ENCODE measurements at places on chromosomes 11 and 22.

DNA sequence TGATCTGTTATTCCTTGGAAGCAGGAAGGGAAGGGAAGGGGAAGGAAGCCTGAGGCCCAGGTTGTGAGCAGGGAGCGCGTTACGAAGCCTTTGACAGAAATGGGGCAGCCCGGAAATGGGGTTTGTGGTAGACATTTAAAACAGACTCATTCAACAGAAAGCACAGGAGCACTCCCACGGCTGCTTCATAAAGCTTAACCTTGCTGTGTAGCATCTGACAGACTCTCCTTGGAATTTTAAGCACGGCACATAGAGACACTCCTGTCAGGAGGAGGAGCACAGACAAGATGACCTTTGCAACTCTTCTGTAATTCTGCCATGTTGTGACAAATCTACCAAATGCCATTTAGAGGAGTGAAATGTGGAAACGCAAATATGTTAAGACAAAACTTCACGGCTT, 131.6 kb downstream of the FBXO7 start:
- no peak for DNase-seq

DNA sequence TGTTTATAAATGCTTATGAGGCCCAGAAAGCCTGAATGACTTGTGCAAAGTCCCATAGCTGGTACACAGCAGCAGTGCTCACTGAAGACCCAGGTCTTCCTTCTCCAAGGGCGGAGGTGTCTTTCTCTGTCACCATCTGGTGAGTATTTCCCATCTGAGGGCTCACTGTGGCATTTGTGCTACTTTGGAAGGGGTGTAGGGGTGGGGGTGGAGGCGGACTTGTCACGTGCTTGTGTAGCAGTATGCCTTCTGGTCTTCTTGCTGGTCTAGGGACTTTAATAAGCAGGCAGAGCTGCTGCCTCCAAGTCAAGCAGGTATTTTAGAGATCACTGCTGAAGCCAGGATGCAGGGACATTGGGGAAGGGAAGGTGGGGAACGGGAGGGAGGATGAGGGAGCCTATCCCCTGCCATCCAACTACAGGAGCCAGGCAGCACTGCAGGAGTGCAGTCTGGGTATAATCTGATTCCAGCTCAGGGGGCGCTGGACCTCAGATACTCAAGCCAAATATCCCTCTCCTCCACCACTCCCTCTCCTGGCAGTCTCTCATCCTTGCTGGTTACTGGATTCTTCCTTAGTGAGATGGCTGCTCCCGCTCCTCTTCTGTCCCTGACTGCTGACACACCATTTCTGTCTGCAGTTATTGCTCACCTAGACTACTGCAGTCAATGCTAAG, 3.4 kb downstream of the ABCC8 start:
- DNase-seq, result peak; percentile 24

GRCh38 chr11:92865352-92865751, 104.1 kb upstream of the MTNR1B start:
- no peak for DNase-seq

DNA sequence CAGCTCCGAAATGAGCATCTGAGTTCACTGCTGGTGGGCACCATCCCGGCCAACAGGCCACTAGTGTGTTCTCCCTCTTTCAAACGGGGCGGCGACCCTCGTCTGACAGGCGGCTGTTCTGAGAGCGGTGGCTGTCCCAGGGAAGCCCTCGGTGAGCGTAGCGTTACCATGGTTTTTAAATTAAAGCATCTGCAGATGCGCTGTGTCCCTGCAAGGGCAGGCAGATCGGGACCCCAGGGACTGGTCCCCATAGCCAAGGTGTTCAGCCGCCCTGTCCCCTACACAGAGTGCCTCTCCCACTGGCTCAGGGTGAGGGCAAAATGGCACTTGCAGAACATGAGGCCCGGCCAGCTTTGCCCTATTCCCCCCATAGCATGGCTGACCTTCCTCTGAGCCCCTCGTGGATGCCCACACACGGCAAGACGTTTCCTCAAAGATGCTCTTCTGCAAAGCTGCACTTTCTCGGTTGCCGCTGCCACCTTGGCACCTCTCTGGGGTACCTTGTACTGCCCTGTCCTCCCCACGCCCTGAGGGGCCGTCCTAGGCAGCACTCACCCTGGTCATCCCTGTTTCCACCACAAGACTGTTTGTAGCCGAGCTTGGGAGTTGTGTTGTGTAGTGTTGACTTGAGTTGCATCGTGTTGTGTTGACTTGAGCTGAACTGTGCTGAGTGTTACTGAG, 51.9 kb upstream of the KCNQ1OT1 start:
- DNase-seq, result no peak

- DNase-seq, result no peak
These were observed 112.1 kb upstream of the BDNF start for GRCh38 chr11:27812341-27812740.

DNA sequence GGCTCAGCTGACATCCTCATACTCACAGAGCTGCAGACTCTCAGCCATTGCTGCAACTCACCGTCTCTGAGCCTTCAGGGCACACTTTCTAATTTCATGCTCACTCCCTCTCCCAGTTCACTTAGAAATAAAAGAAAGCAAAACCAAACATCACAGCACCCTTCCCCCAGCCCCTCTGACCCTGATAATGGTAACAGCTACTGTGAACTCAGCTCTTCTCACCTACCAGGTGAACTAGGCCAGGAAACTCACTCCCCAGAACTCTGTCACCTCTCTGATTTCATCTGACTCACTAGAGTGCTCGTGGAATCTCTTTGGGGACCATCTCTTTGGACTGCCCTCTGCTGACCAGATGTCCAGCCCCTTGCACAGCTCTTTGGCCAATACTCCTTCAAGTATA, 14.5 kb upstream of the PARVA start:
- DNase-seq, result no peak

DNA sequence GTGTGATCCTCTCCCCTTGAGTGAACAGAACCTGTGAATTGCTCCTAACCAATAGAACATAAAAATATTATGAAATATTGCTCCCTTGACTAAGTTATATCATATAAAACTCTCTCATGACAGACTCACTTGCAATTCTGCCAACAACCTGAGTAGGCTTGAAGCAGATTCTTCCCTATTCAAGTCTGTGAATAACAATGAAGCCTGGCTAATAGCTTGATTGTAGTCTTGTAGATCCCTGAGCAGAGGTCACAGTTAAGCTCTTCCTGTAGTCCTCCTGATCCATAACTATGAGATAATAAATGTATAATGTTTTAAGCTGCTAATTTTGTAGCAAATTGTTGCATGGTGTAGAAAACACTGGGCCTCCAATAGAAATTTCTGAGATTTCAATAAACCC, 540.1 kb upstream of the TENM4 start:
- DNase-seq, result no peak

- no peak for DNase-seq
These were observed 7.8 kb downstream of the GGA1 start for GRCh38 chr22:37616201-37617083.

DNA sequence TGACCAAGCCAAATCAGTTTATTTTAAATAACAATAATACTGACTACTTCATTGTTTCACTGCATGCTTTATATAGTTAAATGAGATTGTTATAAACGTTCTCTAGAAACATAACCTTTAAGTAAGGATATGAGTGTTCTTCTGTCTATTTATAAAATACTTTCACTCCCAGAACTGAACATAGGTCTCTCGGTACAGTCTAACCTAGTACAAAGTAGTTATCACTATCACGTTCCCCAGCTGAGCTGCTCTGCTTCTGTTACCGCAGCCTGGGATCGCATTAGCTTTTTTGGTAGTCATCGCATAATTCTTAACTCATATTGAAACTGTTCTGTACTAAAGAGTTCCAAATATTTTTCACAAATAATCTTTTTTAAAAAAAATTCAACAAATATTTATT, 143.6 kb downstream of the WNT11 start:
- no peak for DNase-seq

- peak; percentile 62 for DNase-seq
These were observed 68.4 kb downstream of the MYEOV start for GRCh38 chr11:69362315-69362714.

GRCh38 chr11:35388061-35388460, 31.3 kb downstream of the SLC1A2 start:
- no peak for DNase-seq

- DNase-seq, result no peak
These were observed 60.2 kb downstream of the CDKN1C start for GRCh38 chr11:2825261-2825888.

DNA sequence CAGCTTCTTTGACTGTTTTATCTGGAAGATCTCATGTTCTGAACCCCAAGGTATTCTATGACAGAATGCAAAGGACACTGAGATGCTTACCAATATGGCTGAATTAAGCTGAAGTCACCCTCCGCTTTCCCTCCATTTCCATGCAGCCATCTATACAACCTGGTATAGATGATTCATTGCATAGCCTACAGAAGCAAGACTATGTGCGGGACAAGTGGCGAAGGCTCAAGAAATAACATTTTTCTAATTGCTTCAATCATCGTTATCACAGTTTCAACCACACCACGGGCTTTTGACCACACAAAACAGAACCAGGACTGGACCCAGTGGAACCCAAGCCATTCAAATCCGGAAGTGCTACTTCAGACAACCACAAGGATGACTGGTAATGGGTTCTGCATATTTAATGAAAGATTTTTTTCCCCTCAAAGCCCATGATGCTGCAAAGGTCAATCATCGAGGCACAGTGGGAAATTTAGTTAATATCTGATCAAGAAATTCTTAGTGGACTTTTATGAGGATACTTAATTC, 61.9 kb downstream of the CD44 start:
- DNase-seq, result no peak

DNA sequence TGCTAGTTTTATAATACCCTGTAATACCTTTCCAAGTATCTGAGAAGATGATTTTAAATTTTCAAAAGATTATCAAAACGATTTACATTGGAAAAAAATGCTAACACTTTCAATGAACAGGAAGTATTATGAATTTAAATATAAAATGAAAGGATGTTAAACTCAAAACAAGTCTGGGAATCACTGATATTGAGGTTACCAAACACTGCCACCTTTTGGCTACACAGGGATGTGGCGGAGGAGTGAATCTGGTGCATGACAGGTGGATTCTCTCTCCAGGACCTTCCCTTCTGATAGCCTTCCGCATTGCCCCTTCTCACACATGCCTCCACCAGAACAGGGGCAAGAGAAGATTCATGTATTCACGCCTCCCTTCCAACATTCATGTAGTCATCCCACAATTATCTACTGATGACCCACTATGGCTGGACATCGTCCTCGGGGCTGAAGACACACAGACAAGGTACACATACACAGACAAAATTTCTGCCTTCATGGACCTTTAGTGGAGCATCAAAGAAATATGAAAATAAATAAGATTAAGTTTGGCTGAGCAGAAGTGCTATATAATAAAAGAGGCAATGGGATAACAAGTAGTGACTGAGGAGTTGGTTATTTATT, 34.7 kb downstream of the ATG16L2 start:
- DNase-seq, result peak; percentile 90

- peak; percentile 80 for DNase-seq
These were observed 317.4 kb downstream of the C11orf87 start for GRCh38 chr11:109739379-109739778.

GRCh38 chr11:16357775-16358174, 1.4 kb upstream of the SOX6 start:
- no peak for DNase-seq

DNA sequence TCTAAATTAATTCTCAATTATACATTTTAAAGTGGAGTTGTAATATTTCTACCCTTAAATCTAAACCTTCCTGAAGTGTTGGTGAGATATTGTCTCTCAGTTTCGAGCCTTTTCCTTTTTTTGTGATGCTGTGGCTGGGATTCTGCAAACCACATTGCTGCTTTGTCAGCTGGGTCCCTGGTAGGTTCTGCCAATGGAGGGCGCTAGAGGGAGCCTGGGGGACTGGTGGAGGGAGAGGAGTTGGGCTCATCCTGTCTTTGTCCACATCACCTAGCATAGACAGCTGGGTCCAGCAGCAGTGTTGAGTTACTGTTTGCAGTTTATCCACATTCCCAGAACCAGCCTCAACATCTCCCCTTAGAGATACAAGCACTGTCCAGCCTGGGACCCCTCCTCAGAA, 41.0 kb downstream of the TRAF6 start:
- peak; percentile 41 for DNase-seq

DNA sequence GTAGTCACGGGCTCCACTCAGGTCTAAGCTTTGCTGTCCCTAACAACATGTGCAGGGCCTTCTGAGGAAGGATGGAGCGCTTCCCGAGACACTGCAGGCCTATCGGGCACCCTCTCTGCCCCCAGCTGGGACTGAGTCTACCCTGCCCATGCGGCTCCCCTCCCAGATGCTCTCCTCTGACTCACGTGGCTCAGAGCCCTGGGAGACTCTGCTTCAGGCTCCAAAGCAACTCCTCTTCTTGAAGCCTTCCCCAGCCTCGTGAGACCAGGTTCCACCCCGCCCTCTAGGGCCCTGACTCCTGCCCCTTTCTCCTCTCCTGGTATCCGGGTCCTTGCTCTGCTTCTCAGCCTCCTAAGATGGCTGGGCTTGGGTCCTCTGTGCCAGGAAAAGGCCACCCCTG, 28.4 kb upstream of the ARFGAP3 start:
- DNase-seq, result no peak

GRCh38 chr11:106276126-106276525, 198.7 kb downstream of the AASDHPPT start:
- no peak for DNase-seq

DNA sequence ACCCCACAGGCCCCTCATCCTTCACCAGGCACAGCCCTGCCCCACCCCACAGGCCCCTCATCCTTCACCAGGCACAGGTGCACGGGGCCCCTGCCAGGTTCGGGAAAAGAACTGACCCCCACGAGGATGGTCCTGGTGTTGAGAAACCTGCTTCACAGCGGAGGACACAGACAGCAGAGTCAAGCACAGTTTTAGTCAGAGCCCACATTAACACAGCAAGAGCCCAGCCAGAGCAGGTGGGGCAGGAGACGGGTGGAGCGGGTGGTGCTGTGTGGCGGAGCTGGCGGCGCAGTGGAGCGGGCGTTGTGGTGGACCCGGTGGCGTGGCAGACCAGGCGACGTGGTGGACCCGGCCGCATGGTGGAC, 1085.5 kb downstream of the BRD1 start:
- DNase-seq, result no peak

DNA sequence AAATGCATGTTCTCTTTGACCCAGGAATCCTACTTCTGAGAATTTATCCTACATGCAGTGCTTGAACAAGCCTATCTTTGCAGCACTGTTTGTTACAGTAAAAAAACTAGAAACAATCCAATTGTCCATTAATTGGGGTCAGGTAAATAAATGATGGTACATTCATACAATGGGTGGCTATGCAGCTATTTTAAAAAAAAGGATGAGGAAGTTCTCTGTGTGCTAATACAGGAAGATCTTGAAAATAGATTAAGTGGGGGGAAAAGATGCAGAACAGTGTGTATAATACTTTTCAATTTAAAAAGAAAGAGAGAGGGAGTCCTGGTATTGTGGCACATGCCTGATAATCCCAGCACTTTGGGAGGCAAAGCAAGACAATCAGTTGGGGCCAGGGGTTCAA, 9.5 kb upstream of the CREB3L1 start:
- DNase-seq, result peak; percentile 12

DNA sequence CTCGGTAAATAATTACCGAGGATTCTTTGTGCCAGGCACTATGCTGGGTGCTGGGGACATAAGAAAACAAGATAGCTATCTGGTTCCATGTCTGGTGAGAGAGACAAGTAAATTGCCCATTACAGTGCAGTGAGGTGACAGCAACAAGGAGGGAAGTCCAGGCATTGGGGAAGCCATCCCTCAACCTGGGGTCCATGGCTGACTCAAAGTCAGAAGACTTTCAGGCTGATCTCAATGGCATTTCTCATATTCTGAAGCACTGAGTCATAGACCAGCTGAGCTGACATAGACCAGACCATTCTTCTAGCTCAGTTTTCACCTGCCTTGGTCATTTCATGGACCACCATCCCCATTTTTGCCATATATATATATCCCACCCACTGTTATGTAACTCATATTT, 158.8 kb downstream of the TTC17 start:
- DNase-seq, result no peak
